Right lobe of liver (tissue), 6 donors: ENCODE measurements at places on chromosomes 3 and 15. TPM values are rescaled to one million over a fixed set of nuclear protein-coding genes. Genes with fewer than 3 reads are reported as not detected.

DNA sequence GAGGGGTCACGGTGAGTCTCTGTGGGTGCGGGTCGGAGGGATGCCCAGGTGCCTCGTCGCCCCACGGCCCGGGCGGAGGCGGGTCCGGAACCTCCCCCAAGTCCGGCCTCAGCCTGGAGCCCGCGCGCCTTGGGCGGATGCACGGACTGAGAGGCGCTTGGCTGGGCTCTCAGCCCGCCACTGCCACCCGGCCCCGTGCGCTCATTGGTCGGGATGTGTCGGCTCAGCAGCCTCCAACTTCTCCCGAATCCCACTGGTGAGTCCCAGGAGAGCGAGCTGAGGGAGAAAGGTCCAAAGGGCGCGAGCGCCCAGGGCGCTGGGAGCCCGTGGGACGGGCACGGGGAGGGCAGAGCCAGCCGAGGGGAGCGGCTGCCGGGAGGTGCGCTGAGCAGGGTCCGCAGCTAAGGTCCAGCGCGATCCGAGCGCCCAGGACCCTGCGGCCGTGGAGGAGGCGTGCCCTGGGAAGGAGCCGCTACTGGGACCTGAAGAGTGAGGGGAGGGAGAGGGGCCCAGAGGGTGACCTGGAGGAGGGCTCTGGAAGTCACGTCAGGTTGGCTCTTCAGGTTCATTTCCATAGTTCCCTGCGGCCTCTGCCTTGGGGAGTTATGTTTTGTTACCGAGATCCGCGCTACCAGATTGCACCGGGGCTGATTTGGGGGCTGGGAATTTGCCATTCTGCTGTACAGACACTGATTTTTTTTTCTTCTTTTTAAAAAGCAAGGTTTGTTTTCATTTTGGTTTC, at the start of gene MME:
Gene MME, plus strand, starts transcription at position 574 of the 742 bp plus-strand sequence. CDS start 3,849 bp downstream, outside the sequence.
- H3K36me3 ChIP-seq = no peaks in the 10 kb centered on the region
- peak within 1 kb of the TSS; percentile 56 for H3K27ac ChIP-seq
- H3K4me3 ChIP-seq = peak within 1 kb of the TSS; percentile 50
- peak; percentile 92 for DNase-seq
- H3K4me1 ChIP-seq = no peaks in the 10 kb centered on the region

The APOD gene
- total RNA-seq = 5.6 TPM

- H3K4me3 ChIP-seq = no peak overlapping the region
- no peaks in the 10 kb centered on the region for H3K27me3 ChIP-seq
- H3K4me1 ChIP-seq = no peaks in the 10 kb centered on the region
- H3K27ac ChIP-seq = no peak overlapping the region
Measured at GRCh38 chr3:188106887-188107830, 46.8 kb upstream of the LPP start.

DNA sequence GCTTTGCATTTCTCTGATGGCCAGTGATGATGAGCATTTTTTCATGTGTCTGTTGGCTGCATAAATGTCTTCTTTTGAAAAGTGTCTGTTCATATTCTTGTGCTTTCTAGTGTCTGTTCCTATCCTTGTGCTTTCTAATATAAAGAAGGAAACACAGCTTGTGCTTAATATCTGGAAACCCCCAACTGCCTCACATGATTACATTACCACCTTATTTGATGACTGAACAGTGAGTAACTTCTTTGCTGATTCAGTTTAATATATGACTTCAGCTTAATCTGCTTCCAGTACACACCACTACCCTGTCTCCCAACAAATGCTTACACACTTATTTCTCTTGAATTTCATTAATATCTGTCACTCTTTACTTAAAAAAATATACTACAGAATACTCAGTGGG, 835.1 kb downstream of the EDEM1 start:
- H3K27ac ChIP-seq = no peak overlapping the region
- no peaks in the 10 kb centered on the region for H3K36me3 ChIP-seq
- no peak for DNase-seq
- H3K4me1 ChIP-seq = no peaks in the 10 kb centered on the region
- H3K4me3 ChIP-seq = no peak overlapping the region

DNA sequence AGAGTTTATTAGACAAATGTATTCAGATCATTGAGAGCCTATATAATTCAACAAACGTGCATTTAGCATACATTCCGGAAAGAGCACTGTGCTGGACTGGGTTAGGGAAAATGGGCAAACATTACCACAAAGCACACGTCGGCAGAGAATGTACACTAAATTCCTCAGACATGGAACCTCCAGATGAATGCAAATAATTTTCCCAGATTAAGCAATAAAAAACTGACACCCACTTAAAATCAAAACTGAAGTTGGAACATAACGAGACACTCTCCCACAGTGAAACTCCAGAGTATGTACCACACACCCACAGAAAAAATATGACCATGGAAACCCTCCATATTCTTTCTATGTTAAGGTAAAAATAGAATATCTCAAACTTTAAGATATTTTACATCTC, 4.8 kb downstream of the SECISBP2L start:
- H3K4me3 ChIP-seq = no peak overlapping the region
- peaks cover 13% of the 10 kb centered on the region for H3K4me1 ChIP-seq
- no peaks in the 10 kb centered on the region for H3K36me3 ChIP-seq

The ECE2 gene
- total RNA-seq = not detected

- H3K36me3 ChIP-seq = no peaks in the 10 kb centered on the region
- H3K4me3 ChIP-seq = no peak overlapping the region
- no peak overlapping the region for H3K27ac ChIP-seq
- H3K27me3 ChIP-seq = no peaks in the 10 kb centered on the region
- no peak for DNase-seq
- peaks cover 30% of the 10 kb centered on the region for H3K4me1 ChIP-seq
Measured at GRCh38 chr15:31260646-31261265, 65.9 kb upstream of the KLF13 start.

- H3K4me1 ChIP-seq = no peaks in the 10 kb centered on the region
- H3K27ac ChIP-seq = no peak overlapping the region
- no peak overlapping the region for H3K4me3 ChIP-seq
- no peaks in the 10 kb centered on the region for H3K27me3 ChIP-seq
Measured at GRCh38 chr15:70436428-70436827, 326.9 kb downstream of the UACA start.

- H3K27me3 ChIP-seq = no peaks in the 10 kb centered on the region
- H3K4me1 ChIP-seq = peaks cover 8% of the 10 kb centered on the region
- no peak overlapping the region for H3K4me3 ChIP-seq
- H3K27ac ChIP-seq = no peak overlapping the region
Measured at GRCh38 chr3:38067508-38068233, 28.7 kb downstream of the DLEC1 start.

GRCh38 chr15:95108673-95109072, 877.3 kb downstream of the MCTP2 start:
- no peak overlapping the region for H3K27ac ChIP-seq
- H3K4me1 ChIP-seq = no peaks in the 10 kb centered on the region
- H3K4me3 ChIP-seq = no peak overlapping the region
- no peaks in the 10 kb centered on the region for H3K36me3 ChIP-seq

DNA sequence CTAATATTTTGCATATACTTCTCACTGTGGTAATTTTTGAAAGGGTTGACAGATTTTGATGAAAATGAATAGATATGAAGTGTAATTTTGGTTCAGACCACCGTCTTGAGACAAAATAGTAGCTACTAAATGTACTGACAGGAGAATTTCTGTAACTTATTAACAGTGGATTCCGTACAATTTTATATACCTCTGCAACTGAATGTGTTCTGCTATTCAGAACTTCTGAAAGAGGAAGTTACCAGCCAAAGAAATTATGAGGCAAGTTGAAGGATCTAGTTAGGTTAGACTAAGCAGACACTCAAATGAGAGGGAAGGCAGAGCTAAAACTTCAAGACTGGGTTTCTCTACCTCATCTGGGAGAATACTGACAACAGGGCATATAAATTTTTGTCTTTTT, 29.4 kb downstream of the GAP43 start:
- no peak overlapping the region for H3K4me3 ChIP-seq
- H3K27ac ChIP-seq = no peak overlapping the region
- H3K36me3 ChIP-seq = no peaks in the 10 kb centered on the region
- DNase-seq = no peak

DNA sequence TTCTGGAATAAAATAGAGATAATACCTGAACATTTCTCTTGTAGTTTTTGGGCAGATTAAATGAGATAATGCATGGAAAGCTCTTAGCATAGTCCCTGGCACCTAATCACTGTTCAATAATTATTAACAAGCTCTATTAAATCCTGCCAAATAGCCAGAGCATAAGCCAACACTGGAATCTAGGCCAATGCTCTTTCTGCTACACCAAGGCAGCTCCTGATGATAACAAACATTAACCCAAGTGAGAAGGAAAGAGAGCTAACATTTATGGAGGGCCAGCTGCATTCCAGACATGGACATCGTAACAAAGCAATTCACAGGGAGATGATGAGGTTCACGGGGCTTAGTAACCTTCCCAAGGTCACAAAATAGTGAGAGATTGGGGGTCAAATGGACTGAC, 23.3 kb downstream of the LARP6 start:
- H3K27me3 ChIP-seq = no peaks in the 10 kb centered on the region

DNA sequence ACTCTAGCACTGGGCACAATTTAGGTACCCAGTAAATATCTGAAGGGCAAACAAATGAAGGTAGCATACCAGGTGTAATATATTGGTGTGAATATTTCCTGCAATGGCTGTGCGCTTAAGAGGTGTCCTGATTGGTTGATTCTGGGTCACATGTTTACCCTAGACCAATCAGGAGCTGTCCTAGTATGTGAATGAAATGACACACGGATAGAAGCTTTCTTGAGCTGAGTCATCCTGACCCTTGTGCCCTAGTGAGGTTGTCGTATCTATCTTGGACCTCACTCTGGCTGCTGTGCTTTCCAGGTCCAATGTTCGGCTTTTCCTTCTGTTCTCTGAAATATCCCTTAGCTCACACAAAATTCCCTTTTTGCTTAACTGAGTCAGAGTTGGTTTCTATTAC, 58.1 kb upstream of the FOXP1 start:
- no peak for DNase-seq
- H3K27me3 ChIP-seq = no peaks in the 10 kb centered on the region
- H3K4me3 ChIP-seq = no peak overlapping the region
- H3K36me3 ChIP-seq = no peaks in the 10 kb centered on the region
- no peaks in the 10 kb centered on the region for H3K4me1 ChIP-seq

The EBLN2 gene
- total RNA-seq = 3.8 TPM
